Nucleus accumbens (tissue), 56 donors: ENCODE measurements at places on chromosomes 5 and 9.
A peak's percentile ranks its signal among the peaks of the same experiment; 100 is the strongest.

DNA sequence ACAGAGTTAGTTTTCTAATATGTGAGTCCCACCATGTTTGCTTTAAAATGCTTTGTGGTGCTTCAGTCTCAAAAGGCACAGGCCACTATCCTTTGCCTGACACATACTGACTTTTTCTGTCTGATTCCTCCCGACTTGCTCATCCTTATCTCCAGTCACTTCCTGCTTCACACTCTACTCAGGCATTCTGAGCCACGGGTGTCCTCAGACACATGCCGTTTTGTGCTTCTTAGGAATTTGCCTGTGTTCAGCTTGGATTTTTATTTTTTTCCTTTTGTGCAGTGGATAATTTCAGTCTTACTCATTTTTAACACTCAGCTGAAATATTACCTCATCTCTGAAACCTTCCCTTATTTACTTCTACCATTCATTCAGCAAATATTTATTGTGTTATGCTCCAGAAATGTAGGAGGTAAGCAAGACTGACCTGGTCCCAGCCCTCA is 54.1 kb downstream of the MAN2A1 start:
- no peak for DNase-seq

DNA sequence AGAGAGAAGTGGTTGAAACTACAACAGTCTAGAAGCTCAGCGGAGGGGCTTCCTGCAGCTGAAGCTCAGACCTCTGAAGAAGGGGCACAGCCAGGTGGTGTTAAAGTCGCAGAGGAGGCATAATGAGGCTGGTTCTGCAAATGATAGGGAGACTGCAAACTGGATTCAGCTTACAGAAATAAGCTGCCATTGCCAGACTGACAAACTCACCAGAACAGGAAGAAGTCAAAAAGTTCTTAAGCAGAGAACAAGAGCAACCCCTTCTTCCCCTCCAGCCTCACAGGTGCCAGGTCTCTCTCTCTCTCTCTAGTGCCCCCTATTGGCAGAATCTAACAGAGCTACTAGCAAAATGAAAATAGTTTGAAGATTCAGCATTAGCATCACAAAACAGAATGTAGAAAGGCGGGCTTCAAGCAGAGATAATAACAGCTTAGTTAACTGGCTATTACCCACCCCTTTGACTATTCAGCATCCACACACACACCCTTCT is 76.7 kb downstream of the GRAMD2B start:
- DNase-seq = no peak

DNA sequence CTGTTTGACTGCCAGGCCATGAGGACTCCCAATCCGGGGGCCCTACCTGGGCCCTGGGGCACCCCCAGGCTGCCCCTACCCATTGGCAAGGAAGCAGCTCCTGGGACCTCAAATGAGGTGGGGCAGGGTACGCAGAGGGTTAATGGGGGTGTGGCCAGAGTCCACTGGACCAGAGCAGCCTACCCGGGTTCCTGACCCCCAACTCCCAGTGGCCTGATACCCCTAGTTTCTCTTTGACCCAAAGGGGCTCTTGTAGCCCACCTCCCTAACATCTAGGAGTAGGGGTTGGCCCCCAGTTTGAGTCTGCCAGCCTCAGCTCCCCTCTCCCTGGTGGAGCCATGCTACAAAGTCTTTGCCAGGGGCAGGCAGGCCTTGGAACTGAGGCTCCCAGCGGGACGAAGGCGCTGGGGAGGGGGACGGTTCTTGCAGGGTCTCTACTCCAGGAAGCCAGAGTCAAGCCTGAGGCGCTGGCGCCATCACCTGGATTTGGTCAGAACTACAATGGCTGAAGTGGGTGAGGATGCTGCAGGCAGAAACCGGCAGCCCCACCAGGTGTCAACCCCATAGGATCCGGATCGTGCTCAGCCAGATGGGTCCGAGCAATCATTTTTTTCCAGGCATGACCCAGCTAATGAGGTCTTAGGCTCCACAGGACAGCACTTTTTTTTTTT is 8.4 kb upstream of the CERCAM start:
- peak; percentile 72 for DNase-seq

DNA sequence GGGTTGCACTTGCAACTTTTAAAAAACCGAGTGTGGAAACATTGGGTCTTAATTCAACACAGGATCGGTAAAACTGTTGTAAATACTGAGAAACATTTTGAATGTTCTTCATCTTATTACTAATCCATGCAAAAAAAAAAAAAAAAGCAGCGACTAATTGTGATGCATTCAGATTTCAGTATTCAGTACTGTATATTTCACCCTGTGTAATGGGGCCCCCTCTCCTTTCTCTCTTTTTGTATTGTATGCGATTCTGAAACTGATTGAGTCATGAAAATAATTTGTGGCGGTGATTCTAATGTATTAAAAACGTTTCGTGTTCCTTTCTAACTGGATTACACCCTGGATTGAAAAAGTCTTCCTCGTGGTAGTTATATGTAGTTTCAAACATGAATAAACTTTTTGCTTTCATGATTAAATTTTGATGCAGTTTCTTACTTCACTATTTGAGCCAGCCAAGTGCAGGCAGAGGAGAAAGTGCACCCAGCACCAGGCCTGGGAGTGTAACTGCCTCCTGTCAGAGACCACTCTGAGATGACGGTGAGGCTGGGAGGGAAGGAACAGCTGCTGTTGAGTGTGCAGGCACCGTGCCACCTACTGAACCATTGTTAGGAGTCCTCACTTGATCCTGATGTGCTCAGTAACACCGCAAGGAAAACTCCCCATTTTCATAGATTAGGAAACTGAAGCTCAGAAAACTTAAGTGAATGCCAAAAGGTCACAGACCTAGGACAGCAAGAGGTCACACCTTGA is 220.0 kb downstream of the PBX3 start:
- no peak for DNase-seq

DNA sequence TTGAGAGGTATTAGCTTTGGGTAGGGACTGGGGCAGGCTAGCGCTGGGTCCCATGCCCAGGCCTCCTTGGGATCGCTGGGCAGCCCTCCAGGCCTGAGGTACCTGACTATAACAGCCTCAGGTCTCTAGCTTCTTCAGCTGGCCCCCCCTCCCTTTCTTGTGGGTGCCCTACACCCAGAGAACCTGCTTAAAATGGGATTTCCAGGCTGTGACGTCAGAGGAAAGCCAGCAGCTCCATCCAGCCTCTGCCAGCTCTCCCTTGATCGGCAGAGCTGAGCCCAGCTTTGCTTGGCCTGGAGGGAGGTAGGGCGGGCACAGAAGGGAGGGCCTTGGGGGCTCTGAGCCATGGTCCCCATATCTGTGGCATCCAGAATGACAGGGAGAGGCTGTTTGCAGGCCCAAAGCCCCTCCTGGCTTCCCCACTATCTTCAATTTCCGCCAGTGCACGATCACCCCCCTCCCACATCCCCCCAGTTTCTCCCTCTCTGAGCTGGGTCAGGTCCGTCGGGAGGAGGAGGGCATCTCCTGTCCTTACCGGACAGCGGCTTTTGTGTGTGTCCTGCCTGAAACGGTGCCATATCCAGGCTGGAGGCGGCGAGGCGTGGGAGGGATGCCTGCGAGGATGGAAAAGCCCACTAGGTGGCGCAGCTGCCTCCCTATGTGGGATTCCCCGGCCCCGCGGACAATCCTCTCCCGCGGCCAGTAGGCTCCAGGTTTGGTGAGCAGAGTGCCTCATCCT is 10.8 kb downstream of the REEP2 start:
- DNase-seq = peak; percentile 63
